Cerebellum (tissue), 4 donors: ENCODE measurements at places on chromosomes 6 and 20. TPM values are rescaled to one million over a fixed set of nuclear protein-coding genes. Genes with fewer than 3 reads are reported as not detected.

Gene RNF39
- total RNA-seq: 0.18 TPM

Gene FRK
- 0.36 TPM for total RNA-seq

Gene CAPN11
- not detected for total RNA-seq

Gene PKIB
- total RNA-seq: 3.3 TPM

Gene SAPCD1
- not detected for total RNA-seq

Gene MUC22
- total RNA-seq: not detected

Gene CAGE1
- 0.18 TPM for total RNA-seq

Gene ACOT8
- 26.6 TPM for total RNA-seq

Gene APCDD1L
- total RNA-seq: not detected

Gene TUBB2A
- total RNA-seq: 485 TPM

Gene STMND1
- total RNA-seq: 0.36 TPM

Gene ATAT1
- total RNA-seq: 58.2 TPM

Gene AHCY
- total RNA-seq: 35.2 TPM

Gene THEMIS
- total RNA-seq: 0.09 TPM

Gene ME1
- 4.0 TPM for total RNA-seq

Gene SLA2
- total RNA-seq: 0.09 TPM

Gene OPRL1
- total RNA-seq: 9.5 TPM

Gene CGAS
- total RNA-seq: 3.9 TPM

Gene MUC21
- not detected for total RNA-seq

Gene SEMG1
- total RNA-seq: not detected
